Trophoblast cell (in vitro differentiated cells and primary cell): ENCODE measurements at places on chromosomes 2 and 18.

DNA sequence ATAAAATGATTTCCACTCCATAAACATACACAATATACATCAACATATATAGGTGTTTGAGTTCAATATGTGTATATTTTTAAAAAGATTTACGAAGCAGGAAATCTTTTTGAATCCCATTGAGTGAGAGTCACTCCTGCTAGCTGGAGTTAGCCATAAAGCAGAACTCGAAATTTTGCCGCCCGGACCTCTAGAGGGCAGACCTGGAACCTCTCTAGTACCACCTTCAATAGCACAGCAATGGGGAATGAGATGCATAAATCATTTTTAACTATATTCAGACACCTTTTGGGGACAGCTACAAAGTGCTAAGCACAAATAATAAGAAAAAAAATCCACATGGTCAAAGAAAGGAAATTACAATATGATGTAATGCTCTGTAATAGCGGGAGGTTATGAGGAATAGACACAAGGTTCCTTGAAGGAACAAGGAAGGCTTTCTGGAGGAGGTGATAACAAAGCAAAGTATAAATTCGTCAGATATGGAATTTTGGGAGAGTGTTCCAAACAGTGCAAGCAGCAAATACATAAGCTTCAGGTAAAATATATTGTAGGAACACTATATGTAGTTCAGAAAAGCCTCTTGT, 533.4 kb downstream of the ERBB4 start:
- DNase-seq, result peak; percentile 38

GRCh38 chr2:150762571-150762970, 275.1 kb upstream of the RND3 start:
- no peak for DNase-seq

GRCh38 chr2:238308177-238308576, 12.1 kb upstream of the TRAF3IP1 start:
- no peak for DNase-seq

- no peak for DNase-seq
These were observed 582.8 kb downstream of the ZEB2 start for GRCh38 chr2:143936848-143937722.

GRCh38 chr2:173354073-173354581, 545 bp upstream of the CDCA7 start:
- DNase-seq, result peak; percentile 15

DNA sequence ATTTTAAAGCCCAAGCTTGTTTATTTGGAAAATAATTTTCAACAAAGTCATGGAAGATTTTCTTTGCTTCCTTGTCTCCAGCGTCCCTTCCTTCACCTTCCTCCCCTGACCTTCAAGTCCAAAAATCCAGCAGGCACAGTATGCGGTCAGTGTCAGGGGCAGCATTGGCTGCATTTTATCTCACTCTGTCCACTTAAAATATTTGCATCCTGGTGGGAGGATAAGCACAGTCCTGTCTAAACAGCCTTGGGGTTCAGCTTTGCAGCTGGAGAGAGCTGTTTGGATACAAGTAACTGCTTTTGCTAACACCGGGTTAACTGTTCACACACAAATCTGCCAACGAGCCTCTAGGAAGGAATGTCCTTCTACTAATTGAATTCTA, 318.1 kb downstream of the PDE11A start:
- DNase-seq, result no peak

DNA sequence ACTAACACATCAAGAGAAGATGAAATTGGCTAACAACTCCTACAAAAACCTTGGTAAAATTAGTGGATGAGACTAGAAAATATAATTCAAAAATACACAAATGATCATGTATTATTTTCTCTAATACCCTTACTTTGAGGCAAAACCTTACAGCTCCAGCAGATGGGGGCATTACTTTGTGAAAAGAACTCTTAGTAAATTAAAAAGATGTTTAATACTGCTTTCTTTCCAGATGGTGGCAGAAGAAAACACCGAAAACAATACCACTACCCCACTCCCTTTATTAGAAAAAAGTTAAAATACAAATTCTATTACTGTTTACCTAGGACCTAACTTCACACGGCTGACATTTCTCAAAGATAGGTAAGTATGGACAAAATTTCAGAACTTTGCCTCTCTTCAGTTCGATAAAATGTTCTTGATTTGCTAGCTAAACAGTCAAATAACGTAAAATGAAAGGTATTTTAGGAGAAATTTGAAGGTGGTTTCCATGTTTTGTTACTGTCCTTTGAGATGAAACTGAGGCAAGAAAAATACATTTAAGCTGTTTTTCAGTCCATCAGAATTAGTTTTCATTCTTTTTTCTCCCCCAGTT, 30.6 kb downstream of the ORC4 start:
- peak; percentile 55 for DNase-seq

DNA sequence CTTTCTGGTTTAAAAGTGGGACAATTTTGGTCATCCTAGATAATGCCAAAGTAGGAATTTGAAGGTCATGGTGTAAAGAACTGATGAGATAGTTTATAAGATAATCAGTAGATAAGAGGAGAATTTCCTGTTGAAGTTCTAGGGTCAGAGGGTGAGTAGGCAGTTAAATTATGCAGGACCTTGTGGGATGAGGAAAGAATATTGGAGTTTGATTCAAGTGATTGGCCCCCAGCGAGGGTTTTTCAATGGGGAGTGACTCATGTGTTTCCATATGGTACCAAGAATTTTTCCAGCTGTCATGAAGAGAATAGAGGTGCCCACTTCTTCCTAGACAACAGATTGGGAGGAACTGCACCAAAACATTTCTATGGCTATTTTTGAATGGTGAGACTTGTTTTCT, 940.2 kb upstream of the ZEB2 start:
- no peak for DNase-seq

GRCh38 chr18:23648940-23649607, 13.6 kb downstream of the ANKRD29 start:
- no peak for DNase-seq

- DNase-seq, result no peak
These were observed 2.7 kb upstream of the SLC66A2 start for GRCh38 chr18:79953971-79954651.

GRCh38 chr2:11680182-11680900, 10.3 kb upstream of the NTSR2 start:
- no peak for DNase-seq
